T-helper 2 cell (primary cell): ENCODE measurements at places on chromosomes 3 and 15.

DNA sequence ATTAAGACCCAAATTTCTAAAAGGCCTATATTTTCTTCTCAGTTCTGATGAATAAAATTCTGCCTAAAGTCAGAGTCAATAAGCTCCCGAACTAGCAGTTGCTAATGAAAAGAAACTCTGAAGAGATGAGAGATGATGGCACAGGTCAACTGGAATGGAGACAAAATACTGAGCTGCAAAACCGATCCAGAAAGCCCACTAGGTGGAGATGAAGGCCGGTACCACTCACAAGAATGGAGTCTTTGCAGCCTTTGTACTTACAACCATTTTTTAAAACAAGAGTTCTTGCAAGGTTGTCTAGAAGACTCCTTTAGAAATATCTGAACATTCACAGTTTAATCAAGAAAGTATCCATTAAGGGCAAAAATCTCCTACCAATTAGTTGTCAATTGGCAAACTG, 119.9 kb upstream of the TJP1 start:
- no peak for DNase-seq

DNA sequence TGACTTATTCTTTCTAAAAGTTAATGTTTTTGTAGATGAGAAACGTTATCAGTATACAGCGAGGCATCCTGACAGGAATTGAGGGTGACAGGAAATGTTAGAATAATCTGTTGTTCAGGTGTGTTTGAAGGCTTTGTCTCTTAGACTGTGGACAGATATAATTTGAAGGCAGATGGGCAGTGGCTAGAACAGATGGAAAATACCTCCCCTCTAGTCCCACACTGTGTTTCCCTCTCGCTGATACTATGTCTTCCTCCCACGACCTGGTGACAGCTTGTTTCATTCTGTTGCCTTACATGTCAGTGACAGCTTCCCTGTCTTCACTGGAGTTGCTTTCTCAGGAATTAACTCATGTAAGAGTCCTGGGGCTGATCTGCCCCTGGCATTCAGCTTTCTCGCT, 125.3 kb downstream of the MYRIP start:
- no peak for DNase-seq

DNA sequence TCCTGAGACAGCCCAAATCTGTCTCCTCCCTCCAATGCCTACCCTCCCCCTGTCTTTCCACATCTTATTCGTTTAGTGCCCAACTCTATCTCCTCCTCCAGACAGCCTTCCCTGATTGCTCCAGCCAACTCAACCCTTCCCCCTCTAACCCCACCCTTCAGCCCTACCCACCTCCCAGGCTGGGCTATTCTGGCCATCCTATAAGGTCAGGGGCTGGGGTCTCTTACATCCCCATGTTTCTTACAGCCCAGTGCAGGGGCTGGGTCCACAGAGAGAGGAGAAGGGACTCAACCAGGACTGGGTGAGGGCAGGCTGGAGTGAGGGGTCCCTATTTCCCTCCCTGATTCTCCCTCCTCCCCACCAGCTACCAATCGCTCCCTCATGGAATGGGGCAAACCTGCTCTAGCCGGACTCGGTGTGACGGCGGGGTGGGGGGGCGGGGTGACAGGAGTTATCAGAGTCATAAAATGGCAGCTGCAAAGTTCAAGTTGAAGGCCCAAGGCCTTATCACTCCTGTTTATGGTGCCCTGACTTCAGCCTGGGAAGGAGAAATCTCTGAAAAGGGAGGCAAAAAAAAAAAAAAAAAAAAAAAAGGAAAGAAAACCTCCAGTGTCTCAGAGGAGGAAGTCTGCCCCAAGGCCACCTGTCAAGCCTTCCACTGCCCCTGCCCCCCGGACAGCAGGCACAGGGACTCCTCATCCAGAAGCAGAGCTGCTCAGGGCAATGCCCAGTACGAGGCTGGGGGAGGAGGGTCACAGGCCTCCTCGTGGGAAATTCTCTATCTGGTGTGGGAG, 2.1 kb downstream of the VIPR1 start:
- no peak for DNase-seq

GRCh38 chr3:37559461-37559860, 302.2 kb upstream of the CTDSPL start:
- DNase-seq: no peak
